ENCODE measurements at places on chromosomes 1 and 21. TPM values are rescaled to one million over a fixed set of nuclear protein-coding genes. Genes with fewer than 3 reads are reported as not detected.
A peak's percentile ranks its signal among the peaks of the same experiment; 100 is the strongest.

Gene EDARADD
- not detected for total RNA-seq

Gene PAQR7
- total RNA-seq, result 7.1 TPM

DNA sequence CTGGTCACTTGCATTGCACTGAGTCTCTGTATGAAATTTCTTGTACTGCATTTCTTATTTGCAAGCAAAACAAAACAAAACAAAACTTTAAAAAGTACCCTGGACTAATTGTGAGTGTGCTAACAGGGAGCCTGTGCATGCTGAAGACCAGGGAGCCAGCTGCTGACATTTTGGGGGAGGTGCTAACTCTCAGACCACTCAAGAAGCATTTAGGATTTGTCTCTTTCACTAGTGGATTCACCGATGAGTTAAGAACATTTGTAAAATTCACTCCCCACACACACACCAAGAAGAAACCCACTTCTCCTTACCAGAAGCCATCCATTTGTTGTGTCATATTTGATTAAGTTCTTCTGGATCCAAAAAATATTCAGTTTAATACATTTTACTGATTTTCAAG, 95.7 kb upstream of the C1orf105 start:
- DNase-seq, result no peak

DNA sequence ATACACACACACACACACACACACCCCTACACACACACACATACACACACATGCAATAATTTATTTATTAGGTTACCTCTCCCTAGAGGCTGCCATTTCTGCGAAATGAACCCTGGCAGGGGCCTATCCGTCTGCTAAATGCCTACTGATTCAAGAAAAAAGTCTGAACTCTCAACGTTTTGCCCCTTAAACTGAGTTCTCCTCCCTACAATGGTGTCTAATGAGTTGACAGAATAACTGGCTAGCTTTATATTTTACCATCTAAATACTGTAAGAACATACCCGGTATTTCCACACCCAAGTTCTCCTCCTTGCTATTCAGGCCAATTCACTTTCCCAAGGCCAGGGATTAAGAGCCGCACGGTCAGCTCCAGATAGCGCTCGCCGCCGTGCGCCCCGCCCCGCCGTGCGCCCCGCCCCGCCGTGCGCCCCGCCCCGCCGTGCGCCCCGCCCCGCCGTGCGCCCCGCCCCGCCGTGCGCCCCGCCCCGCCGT, 339 bp upstream of the RNPC3 start:
- DNase-seq, result peak; percentile 4

GRCh38 chr1:206535853-206536188, 28.5 kb downstream of the RASSF5 start:
- no peak for DNase-seq

DNA sequence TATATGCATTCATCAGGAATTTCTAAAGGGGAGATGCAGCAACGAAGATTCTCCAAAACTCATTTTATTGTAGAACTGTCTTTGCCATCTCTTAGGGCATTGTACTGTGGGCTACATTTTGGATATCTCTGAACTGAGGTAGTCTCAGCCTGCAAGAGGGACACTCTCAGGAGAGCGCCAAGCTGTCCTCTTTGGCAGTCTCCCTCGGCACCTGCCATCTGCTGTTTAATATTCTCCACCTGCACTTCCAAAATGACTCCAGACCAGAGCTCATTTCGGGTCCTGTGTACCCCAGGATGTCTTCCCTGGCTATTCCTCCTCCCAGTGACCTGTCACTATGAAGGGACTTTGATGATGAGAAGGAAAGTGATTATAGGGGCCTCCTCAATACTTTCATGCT, 356.3 kb upstream of the C1orf174 start:
- no peak for DNase-seq

GRCh38 chr21:45208627-45208951, 79.1 kb downstream of the POFUT2 start:
- DNase-seq, result no peak

- no peak for DNase-seq
These were observed 517 bp upstream of the H3-3A start for GRCh38 chr1:226061841-226062557.

Gene ALX3
- total RNA-seq, result not detected

Gene HORMAD1
- total RNA-seq, result not detected

Gene RHCE
- total RNA-seq, result 0.11 TPM

Gene AMY1A
- not detected for total RNA-seq

GRCh38 chr1:203033287-203033686, 7.0 kb downstream of the PPFIA4 start:
- no peak for DNase-seq

GRCh38 chr1:146051452-146051851, 29.9 kb upstream of the HJV start:
- no peak for DNase-seq

- DNase-seq, result no peak
These were observed 6.0 kb downstream of the DDX20 start for GRCh38 chr1:111761717-111762116.

GRCh38 chr1:109794319-109795132, 30.8 kb upstream of the EPS8L3 start:
- DNase-seq, result no peak

DNA sequence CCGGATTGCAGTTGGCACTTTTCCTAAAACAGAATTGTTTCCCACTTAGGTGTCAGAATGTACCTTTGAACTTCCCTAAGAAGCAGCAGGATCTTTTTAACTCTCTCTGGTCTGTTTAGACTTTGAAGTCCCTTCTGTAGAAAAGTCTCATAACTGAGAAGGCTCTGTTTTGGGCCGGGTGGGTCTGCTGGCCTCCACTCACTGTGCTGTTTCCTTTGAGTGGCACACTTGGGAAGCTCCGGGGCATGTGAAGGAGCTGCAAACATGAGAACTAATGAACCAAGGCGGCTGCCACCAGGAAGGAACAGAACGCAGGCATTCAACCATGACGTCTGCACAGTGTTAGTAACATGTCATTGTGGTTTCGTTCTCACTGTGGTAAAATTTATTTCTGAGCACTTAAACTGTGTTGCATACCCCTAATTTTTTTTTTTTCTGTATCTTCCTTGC, 19.5 kb upstream of the NCMAP start:
- no peak for DNase-seq

Gene OLIG1
- not detected for total RNA-seq

Gene CGN
- total RNA-seq, result 0.71 TPM

DNA sequence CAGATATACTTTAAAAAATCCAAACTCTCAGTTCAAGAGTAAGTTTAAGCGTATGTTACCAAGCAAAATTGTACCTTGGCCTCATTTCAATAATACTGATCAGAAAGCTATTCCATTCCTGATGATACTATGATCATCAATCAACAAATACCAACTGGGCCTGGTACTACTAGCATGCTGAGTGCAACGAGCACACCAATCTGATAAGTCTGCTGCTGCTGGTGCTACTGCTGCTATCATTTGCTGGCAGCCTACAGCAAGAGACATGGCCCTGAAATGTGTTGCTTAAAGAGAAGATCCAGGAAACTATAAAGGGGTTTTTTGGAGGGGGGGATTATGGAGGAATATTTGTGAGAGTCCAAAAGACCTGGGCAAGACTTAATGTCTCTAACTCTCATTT, 39.7 kb downstream of the NME7 start:
- no peak for DNase-seq

DNA sequence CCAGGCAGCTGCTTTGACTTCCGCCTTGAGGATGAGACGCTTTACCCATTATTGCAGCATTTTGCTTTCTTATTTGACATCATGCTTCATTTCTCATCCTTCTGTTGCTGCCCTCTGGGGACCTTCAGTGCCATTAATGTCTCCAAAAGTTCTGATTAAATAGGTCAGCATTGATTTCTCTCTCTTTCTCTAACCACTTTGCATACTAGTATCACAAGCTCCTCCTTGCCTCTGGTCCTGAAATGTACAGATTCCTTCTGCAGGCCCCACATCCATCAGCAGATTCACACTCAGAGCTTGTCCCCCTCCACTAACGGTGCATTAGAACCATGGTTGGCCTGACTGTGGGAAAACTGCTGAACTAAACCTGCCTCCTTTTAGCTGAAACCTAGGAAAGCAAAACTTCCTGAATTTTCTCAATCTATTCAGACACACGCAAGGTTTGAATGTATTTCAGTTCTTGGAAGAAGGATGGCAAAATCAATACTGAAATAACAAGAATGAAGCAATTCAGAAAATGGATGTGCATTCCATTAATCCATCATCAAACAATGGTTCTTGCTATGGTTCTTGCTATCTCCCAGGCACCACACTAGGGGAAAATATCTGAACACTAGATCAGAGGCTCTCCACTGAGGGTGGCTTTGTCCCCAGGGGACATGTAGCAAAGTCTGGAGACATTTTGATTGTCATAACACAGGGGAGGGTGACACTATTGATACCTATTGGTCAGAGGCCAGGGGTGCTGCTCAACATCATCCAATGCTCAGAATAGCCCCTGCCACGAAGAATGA, 154.5 kb downstream of the PCP4 start:
- no peak for DNase-seq

DNA sequence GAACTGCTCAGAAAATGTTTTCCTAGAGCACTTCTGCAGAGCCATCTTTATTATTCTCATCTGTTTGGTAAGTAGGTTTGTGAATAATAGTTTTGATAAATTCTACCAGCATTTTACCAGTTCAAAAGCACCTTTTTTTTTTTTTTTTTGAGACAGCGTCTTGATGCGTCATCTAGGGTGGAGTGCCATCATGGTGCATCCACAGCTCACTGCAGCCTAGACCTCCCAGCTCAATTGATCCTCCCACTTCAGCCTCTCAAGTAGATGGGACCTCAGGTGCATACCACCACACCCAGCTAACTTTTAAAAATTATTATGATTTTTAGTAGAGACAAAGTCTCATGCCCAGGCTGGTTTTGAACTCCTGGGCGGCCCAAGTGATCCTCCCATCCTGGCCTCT, 9.8 kb upstream of the RHBG start:
- DNase-seq, result no peak

DNA sequence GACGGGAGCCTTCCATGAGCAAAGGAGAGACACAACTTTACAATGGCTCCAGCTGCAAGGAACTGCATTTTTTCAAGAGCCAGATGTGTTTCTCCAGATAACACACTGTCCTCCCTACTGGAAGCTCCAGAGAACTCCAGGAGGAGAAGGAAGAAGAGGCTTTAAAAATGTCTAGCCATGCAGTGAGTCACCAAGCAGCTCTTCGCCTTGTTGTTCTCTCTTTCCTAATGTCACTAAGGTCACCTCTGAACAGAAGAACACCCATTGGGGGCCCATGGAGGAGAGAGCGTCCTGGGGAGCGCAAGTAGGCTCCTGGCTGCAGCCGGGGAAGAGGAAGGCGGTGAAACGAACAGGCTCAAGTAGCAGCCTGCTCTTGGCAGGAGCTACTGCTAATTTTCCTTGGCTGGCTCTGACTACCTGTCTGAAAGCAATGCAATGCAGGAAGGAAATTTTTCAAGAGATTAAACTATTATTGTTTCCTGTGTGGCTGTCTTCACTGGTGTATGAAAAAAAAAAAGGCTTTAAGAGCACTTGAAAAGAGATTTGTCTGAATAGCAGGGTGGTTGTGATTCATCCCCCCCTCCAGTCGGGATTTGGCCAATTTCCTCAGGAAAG, 321.9 kb downstream of the SETD4 start:
- no peak for DNase-seq

Gene OLFML3
- 0.86 TPM for total RNA-seq

Gene PIK3C2B
- total RNA-seq, result 25.0 TPM

- no peak for DNase-seq
These were observed 25.5 kb downstream of the MAN1C1 start for GRCh38 chr1:25641931-25642573.

Gene HDGF
- total RNA-seq, result 293 TPM

- DNase-seq, result no peak
These were observed 12.0 kb downstream of the MDM4 start for GRCh38 chr1:204528241-204528640.

GRCh38 chr1:17887661-17888371, 132.7 kb downstream of the ACTL8 start:
- DNase-seq, result no peak

DNA sequence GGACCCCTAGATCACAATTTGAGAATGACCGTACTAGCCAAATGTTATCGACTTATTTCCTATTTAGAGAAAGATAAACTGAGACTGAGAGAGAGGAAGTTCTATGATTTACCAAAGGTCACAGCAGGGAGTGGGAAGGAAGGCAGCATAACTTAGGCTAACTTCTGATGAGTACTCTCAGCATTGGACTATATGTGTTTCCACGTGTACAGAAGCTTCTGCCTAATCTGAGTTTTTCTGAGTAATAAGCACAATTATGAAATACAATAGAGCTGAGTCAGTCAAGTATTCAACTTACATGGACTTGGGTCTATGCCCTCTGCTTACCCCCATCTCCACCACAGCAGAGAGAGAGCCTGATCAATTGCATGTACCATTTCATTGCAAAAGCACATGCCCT, 88.1 kb upstream of the HIVEP3 start:
- DNase-seq, result no peak

Gene KCNC4
- 6.8 TPM for total RNA-seq

DNA sequence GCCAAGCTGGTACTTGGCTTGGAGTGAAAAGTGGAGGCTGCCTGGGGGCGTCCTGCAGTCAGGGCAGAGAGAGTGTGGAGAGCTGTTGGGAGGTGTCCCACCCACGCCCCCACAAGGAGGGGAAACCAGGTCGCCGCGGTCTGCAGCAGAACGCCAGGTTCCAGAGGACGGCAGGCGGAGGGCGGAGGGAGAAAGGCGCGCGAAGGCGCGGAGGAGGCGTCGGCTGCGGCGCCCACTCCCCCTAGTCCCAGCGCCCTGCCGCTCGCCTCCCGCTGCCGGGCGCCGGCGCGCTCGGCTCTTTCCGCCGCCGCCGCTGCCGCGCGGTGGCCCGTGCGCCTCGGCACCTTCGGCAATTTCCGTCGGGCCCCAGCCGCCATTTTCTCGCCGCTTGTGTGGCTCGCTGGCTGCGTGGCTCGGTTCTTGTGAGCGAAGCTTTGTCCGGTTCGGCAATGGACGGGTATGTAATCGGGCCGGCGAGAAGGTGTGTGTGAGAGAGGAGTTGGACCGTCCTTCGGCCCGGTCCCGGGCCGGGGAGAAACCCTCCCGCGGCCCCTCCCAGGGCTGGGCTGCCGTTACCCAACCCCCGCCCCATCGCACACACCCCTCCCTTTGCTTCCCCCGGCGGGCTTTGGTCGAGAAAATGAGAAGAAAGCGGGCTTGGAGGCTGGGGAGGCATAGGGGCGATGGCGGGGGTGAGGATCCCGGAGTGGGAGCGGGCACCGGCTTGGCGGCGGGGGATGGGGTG, at the start of gene PTBP2:
Gene PTBP2, plus strand, starts transcription at position 369 of the 745 bp plus-strand sequence. Its CDS starts 81 bp downstream, at position 450.
- peak; percentile 15 for DNase-seq

Gene PGLYRP3
- not detected for total RNA-seq
